T-helper 2 cell (primary cell): ENCODE measurements at places on chromosomes 13 and 19.
A peak's percentile ranks its signal among the peaks of the same experiment; 100 is the strongest.

DNA sequence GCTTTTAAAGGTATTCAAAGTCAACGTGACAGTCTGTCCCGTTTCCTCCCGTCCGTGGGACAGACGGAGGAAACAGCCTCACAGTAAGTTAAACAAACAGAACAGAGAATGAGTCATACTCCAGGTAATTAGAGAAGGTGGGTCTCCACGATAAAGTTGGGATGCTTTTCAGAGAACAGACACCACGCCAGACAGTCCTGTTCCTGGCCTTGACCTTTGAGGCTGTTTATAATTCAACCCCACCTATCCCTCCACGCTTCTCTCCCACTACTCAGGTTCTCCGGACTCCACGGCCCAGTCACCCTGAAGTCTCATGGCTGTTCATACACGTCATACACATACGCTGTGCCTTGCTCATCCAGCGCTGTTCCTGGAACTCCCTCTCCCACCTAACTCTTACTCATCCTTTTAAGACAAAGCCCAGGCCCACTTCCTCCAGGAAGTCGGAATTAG, 42.5 kb downstream of the ARHGEF18 start:
- DNase-seq: no peak

- no peak for DNase-seq
Observed at GRCh38 chr13:36528105-36528504, 95.8 kb downstream of the CCNA1 start.

DNA sequence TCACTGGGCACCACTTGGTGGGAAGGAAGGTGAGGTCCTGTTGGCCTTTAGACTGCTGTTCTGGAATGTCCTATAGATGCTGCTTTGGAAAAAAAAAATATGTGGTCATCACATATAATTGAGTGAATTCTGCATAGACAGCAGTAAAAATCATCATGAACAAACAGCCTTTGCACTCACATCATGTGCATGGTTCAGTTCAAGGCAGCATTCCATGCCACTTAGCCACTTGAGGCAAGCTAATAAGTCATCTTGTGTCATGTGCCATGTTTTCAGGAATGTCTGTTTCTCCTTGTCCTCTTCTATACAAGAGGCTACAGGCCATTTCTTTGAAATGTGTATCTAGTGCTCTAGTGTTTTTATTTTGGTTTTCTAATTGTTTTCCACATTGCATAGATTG, 43.9 kb upstream of the TSC22D1 start:
- no peak for DNase-seq

- DNase-seq: no peak
Observed at GRCh38 chr13:97337985-97338499, 95.9 kb upstream of the RAP2A start.

GRCh38 chr19:6730153-6730804, 7.1 kb downstream of the GPR108 start:
- DNase-seq: peak; percentile 36

- no peak for DNase-seq
Observed at GRCh38 chr13:49784886-49785570, 7.5 kb downstream of the KPNA3 start.

DNA sequence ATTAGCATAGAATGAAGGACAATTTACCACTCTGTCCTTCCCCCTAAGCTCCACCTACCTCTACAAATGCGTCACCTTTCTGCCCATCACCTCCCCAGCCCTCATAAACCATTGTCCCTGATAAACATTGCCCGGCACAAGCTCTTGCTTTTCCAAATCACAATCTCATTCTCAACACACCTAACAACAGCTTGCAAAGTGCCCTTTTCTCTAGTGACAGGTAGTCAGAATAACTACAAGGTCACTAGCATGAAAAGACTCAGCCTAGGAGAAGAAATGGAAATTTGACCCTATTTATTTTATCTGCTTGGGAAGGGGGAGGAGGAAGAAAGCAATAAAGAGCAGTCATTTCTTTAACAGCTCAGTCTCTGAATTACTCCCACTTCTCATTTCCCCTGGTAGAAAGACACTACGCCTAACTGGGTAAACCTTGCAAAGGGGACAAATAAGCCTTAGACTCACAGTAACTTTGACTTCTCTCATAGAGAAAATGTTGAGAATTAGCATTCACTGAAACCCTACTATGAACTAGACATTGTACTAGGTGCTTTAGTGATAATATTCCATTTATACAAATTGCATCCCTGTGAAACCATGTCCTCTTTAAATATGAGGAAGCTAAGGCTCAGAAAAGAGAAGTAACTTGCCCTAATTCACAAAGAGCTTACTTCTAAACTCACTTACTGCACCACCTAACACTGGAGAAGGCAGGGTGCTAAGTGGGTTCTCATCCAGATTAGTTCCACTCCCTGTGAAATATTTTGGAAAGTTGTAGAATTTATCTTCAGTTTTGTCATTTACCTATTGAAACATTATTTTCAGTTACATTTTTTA, 116.2 kb upstream of the FNDC3A start:
- no peak for DNase-seq

GRCh38 chr13:109862627-109863026, 76.2 kb upstream of the IRS2 start:
- no peak for DNase-seq

GRCh38 chr19:50537769-50538230, 24.1 kb upstream of the ASPDH start:
- peak; percentile 44 for DNase-seq

DNA sequence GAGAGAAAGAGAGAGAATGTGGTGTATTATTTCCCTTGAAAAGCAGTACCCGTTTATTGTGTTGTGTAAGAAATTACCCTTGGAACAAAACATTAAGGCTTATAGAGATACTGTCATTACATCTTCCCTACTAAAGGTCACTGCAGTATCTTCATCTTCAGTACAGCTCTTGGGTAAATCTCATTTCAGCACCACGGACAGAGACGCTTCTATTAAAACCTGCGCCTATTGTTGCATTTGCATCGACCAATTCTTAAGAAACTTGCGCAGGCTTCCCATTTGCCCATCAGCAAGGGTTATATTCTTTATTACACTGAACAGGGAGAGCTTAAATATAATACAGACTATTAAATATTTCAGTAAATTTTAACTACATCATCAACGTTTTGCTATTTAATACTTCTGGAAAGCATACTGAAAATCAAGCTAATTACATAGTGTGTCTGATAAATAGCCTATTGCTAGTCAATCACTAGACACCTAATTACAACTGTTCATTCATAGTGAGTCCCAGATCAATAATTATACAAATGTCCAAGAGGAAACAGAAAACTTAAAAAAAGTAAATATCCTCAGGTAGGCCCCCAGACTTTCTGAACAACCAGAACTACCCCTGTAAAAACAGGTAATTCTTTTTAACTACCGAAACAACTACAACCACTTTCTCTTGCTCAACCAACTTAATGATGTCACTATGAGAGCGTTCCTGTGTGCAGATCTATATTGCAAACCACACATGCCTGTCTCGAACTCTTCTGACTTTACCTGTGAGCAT, 350.6 kb downstream of the LIG4 start:
- DNase-seq: no peak

- no peak for DNase-seq
Observed at GRCh38 chr13:112845511-112846144, 123.4 kb upstream of the MCF2L start.

DNA sequence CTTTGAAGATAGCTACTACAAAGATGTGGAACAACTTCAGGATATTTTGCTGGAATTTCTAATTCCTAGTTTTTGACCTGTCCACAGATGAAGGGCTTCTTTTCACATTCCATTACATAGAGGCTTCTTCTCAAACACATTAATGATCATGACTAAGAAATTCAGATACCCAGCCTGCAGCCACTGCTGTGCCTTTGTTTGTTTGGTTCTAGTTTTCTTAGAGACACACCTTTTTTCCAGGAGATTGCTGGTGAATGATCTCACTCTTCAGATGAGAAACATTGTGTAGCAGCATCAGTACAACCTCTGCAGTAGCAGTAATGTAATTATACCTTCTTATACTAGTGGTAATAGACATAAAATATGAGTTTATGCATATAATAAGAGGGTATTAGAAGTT, 5.0 kb downstream of the TDRD3 start:
- no peak for DNase-seq

DNA sequence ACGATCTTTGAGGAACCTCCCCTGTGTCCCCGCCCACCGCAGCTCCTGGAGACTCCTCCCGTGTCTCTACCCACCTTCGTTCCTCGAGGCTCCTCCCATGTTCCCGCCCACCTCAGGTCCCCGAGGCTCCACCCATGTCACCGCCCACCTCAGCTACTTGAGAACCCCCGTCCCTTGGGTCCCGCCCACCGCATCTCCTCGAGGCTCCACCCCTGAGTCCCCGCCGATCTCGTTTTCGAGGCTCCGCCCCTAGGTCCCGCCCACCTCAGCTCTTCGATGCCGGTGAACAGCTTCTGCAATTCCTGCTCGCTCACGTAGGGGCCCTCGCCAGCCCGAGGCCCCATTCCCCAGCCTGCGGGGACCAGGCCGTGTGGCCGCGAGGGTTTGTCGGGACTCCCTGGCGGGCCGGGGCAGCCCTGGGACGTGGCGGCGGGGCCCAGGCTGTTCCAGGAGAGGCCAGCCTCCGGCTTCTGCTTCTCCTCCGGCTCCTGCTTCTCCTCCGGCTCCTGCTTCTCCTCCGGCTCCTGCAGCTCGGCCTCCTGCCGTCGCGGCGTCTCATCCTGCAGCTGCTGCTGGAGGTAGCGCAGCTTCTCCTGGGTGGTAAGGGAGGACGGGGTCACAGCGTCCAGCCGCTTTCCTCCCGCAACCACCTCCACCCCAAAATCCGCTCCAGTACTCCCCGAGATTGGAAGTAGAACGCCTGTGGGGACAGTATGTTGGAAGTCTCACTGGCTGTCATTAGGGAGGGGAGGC, 16.7 kb downstream of the TSKS start:
- peak; percentile 14 for DNase-seq

- DNase-seq: no peak
Observed at GRCh38 chr19:34573226-34573864, 91.8 kb downstream of the WTIP start.

GRCh38 chr13:36432106-36432544, at the start of gene CCNA1:
CCNA1 (plus strand) TSS chr13:36432495; CDS start chr13:36433057, 562 bp downstream.
- no peak for DNase-seq

GRCh38 chr13:25112695-25113255, 16.8 kb downstream of the PABPC3 start:
- no peak for DNase-seq

GRCh38 chr13:91313103-91313502, 34.4 kb upstream of the MIR17HG start:
- DNase-seq: no peak

- DNase-seq: no peak
Observed at GRCh38 chr13:34161931-34162543, 344.1 kb downstream of the RFC3 start.

- DNase-seq: no peak
Observed at GRCh38 chr13:41915081-41915480, 45.8 kb downstream of the VWA8 start.

DNA sequence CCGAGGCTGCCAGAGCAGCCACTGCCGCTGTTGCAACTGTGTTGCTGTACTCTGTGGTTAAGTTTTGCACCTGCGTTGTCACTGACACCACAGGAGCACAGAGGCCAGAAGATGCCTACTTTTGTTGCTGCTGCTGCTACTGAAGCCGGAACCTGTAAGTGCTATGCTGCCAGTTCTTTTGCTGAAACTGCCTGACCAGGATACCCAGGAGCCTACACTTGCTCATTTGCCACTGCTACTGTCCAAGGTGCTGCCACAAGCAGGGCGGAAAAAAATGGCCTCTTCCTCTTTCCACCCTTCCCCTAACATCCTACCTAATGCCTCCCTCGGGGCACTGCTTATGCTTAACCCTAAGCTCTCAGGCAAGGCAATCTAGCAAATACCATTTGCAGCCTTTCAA, 29.0 kb upstream of the NBEA start:
- no peak for DNase-seq

GRCh38 chr19:50959731-50960500, 7.1 kb upstream of the KLK5 start:
- no peak for DNase-seq

GRCh38 chr13:60328073-60328472, 68.9 kb upstream of the TDRD3 start:
- no peak for DNase-seq

- DNase-seq: peak; percentile 84
Observed at GRCh38 chr19:20167020-20167644, at the start of gene ZNF486. ZNF486 (plus strand) TSS chr19:20167214; CDS start chr19:20167331, 117 bp downstream.

- no peak for DNase-seq
Observed at GRCh38 chr13:51541809-51542258, 42.4 kb upstream of the WDFY2 start.

- no peak for DNase-seq
Observed at GRCh38 chr19:35037716-35038622, 3.6 kb upstream of the HPN start.

DNA sequence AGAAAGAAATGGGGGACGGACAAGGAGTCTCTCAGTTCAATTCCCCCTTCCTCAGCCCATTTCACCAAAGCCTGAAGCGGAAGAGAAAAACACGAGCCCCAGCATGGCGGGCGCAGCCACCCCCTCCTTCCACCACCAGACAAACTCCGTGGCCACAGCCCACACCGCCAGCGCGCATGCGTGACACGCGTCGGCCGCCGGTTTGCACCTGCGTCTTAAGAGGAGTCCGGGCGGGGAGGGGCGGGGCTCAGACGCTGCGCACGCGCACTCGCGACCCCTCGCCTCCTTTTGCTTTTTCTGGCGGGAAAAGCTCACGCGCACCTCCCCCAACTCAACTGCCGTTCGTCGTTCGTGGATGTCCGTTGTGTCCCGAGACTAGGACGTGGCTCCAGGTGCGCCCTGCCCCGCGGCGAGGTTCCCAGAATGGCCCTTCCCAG, at the start of gene KASH5:
Gene KASH5 (plus strand): TSS at position 314 of the 437 bp plus-strand sequence. CDS start 2,635 bp downstream, outside the sequence.
- peak; percentile 69 for DNase-seq

DNA sequence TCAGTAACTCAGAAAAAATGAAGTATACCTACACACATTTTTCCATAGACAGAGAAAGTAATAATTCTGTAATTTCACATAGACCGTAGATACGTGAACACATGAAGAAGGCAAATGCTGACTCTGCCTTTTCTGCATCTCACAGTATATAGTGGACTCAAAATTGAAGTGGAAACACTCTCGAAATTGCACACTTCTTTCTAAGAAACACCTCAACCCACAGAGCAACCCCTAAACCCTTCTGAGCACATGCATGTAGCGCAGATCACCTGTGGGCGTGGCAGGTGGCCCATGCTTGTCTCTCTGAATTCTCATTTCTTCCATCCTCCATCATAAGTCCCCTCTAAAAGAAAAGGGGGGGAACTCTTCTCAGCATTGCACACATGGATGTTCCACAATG, 34.7 kb downstream of the COL4A1 start:
- DNase-seq: no peak

GRCh38 chr19:12979974-12980373, 10.6 kb downstream of the DAND5 start:
- no peak for DNase-seq

DNA sequence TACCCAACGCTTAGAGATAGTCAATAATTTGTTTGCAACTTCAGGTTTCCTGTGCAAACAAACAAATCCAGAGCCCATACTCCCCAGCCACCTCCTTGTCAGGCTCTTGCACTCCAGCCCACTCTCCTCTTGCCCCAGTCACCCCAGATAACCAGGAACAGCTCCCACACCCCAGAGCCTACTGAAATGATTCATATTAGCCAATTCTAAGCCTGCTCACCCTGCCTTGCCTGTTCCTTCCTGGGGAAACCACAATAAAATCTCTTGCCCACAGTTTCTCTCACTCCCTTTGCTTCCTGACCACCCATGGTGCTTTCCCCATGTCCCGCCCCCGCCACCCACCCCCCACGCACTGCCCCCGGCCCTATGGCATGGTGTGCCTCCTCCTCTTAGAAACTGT, 3.8 kb upstream of the ACTL9 start:
- peak; percentile 19 for DNase-seq
